ENCODE measurements at places on chromosomes 5 and 9. TPM values are rescaled to one million over a fixed set of nuclear protein-coding genes. Genes with fewer than 3 reads are reported as not detected.

Gene DPYSL3
- total RNA-seq = 2.8 TPM

Gene MSH3
- total RNA-seq = 20.0 TPM

Gene PPP3R2
- total RNA-seq = not detected

Gene SEMA4D
- 2.3 TPM for total RNA-seq

Gene TAS2R1
- total RNA-seq = not detected

Gene WASHC1
- 4.2 TPM for total RNA-seq

Gene KIAA1191
- 99.1 TPM for total RNA-seq

Gene ADGRD2
- total RNA-seq = not detected

Gene DCTN3
- total RNA-seq = 53.8 TPM

Gene PCDHGA10
- total RNA-seq = 7.8 TPM

Gene AIF1L
- total RNA-seq = 4.7 TPM

Gene ZFAND5
- total RNA-seq = 88.6 TPM
